Esophagus squamous epithelium (tissue), 5 donors: ENCODE measurements at places on chromosomes 6 and 20. TPM values are rescaled to one million over a fixed set of nuclear protein-coding genes. Genes with fewer than 3 reads are reported as not detected.

The SLC2A10 gene
- 6.7 TPM for total RNA-seq

The SCUBE3 gene
- 0.19 TPM for total RNA-seq

DNA sequence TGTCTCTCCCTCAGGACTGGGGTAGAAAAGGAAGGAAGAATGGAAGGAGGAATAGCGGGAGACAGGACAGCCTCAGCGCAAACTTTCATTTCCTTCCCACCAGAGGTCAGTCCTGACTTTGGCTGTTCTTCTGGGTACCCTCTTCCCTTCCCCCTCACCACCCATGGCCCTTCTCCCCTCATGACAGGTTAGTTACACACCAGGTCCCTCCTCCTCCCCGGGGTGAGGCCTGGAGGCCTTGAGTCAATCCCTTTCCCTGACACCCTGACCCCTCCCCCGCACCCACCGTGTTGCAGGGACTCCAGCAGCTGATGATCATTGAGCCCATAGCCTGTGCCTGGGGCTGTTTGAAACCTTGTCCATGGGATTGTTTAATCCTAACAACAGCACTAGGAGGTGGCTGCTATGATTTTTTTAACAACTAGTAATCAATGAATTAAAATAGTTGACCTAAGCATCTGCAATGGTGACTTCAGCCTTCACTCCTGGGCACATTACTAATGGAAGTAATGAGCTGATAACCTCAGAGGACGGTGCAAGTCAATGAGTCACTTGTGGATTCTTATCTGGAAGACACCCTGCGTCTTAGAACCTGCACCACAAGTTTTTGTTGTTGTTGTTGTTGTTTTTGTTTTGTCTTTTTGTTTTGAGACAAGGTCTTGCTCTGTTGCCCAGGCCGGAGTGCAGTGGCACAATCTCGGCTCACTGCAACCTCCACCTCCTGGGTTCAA lies 46.6 kb upstream of the CCDC167 start:
- no peak for DNase-seq

- DNase-seq: no peak
These were observed 780 bp downstream of the TFAP2A start for GRCh38 chr6:10413850-10414738.

DNA sequence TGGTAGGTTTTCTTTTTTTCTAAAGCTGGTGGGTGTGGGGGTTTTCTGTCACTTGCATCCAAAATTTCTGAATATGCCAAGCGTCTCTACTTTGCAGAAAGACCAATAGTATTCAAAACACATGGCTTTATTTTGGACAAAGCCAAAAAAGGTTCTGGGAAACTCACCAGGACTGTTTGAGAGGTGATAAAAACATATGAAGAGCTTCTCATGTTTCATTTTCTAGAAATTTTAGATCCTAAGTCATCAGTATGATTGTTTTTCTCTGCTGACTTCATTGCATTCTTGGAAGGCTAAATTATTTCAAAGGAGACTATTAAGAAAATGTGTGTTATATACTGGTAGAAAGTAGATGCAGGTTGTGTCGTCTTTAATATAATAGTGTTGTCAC lies 51.3 kb downstream of the GCLC start:
- DNase-seq: no peak

- DNase-seq: no peak
These were observed 30.5 kb downstream of the SLC22A23 start for GRCh38 chr6:3426091-3426926.
